ENCODE measurements at places on chromosomes 13 and 19.
A peak's percentile ranks its signal among the peaks of the same experiment; 100 is the strongest.

- DNase-seq, result no peak
Measured at GRCh38 chr13:98315466-98315865, 138.4 kb upstream of the RNF113B start.

- DNase-seq, result no peak
Measured at GRCh38 chr19:11769995-11770394, 3.2 kb downstream of the ZNF441 start.

DNA sequence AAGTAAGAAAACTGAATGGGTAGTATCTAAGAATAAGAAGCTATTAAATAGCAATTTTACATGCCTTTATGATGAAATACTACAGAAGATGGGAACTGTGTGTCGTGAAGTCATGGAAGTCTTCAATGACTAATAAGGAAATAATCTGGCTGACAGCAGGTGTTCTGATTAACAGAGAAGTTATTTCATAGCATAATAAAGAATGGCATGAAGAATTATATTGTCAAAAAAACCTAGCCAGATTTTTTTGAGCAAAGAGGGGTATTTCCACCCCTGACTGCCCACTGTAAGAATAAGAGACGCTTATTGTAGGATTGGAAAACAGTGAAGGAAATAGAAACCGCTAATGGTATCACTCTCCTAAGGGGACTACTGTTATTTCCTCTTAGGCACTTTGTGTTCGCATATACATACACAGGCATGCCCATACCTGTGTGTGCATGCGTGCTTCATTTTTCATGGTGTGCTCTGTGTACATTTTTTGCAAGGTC lies 318.8 kb downstream of the SHISA2 start:
- no peak for DNase-seq

- no peak for DNase-seq
Measured at GRCh38 chr19:41409288-41409687, 11.7 kb downstream of the BCKDHA start.

DNA sequence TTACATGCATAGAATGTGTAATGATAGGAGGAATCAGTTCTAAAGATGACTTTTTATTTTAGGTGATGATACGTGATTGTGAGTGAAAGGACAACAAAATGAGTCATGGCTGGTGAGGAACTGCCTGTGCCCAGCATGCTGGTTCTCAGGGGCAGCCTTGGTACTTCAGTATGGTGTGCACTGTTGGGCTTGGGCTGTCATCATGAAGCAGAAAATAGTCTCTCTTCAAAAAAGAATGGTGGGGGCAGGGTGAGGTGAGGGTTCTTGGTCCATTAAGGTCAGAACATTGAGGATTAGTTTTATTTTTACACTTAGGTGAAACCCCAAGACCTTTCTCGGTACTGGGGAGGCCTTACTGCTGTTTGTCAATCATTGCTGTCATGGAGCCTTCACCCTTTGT lies 309.5 kb downstream of the MTUS2 start:
- DNase-seq, result no peak

DNA sequence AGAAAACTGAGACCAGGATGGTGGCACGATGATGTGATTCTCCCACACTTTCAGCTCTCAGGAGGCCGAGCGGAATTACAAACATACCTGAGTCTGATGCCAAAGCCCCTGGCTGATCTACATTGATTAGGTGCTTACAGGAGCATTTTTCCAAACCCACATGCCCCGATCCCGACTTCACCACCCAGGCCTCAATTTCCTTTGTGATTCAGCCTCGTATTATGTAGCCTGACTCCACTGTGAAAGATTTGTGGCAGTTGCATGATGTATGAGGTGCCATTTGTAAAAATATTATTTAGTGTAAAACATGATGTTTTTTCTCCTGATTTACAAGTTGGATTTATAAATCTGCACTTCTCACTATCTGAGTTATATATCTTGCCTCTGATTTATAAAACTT lies 118.0 kb downstream of the TSHZ3 start:
- DNase-seq, result no peak

DNA sequence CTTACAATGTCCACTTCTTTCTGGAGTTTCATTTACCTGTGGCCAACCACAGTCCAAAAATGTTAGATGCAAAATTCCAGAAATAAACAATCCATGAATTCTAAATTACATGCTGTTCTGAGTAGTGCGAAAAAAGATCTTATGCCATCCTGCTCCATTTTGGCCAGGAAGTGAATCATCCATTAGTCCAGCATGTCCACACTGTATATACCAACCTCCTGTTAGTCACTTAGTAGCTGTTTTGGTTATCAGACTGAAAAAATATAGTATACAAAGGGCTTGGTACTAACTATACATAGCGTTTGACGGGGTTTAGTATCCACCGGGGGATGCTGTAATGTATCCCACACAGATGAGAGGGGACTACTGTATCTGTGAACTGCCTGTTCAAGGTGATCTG lies 618.0 kb upstream of the ARGLU1 start:
- DNase-seq, result no peak

DNA sequence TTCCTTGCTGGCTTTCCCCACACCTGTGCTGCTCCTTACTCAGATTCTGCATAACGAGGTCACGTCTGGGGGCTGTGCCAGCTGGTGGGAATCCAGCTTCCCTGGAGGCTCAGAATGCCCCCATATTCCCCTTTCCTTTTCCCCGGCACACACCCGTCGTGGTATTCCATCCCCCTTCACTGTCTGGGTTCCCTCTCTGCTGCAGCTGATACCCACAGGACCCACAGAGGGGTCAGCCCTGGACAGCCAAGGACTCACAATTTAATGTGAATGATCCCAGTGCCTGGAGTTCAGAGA lies 4.2 kb upstream of the MYH14 start:
- no peak for DNase-seq

GRCh38 chr13:21849323-21849722 lies 178.4 kb downstream of the FGF9 start:
- DNase-seq, result no peak

- peak; percentile 62 for DNase-seq
Measured at GRCh38 chr19:43331435-43332010, 22.0 kb upstream of the CD177 start.

DNA sequence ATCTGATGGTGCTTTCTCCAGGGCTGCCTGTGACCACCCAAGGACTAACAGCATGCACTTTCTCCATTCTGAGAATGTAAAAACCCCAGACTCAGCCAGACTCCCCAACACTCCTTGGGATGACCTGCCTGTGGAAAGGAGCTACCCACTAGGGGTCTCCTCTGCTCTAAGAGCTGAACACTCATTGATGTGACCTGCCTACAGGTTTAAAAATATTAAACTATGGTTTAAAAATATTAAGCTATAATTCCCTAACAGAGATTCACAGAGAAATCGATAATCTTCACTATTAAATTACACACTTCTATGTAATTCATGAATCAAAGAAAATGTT lies 696.2 kb upstream of the SLITRK5 start:
- DNase-seq, result no peak

- DNase-seq, result no peak
Measured at GRCh38 chr13:45337803-45338202, 3.2 kb downstream of the TPT1 start.

DNA sequence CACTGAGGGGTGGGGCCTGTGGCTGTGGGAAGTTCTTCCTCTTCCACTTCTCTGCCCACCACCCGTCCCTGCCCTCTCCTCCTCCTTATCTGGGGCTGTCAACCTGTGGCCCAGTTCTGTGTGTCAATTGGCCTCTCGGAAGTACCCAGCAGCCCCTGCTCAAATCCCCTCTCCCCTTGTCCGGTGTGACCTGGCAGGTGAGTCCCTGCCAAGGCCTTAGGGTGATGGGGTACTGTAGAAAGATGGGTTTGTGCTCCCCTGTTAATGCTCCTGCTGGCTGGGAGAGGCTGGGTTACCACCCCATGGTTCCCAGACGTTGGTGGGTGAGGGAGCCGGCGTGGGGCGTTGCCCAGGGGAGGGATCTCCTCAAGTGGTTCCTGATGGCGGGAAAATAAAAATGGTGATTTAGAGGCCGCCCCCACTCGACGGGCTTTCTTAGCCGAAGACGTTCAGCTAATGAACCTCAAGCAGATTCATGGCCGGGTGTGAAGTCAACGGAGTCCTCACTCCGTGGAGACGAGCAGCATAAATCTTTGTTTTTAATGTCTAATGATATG lies 141.2 kb downstream of the URI1 start:
- no peak for DNase-seq

GRCh38 chr13:45899406-45899805 lies 47.9 kb upstream of the SIAH3 start:
- DNase-seq, result no peak

GRCh38 chr13:60311527-60311926 lies 85.5 kb upstream of the TDRD3 start:
- no peak for DNase-seq

- no peak for DNase-seq
Measured at GRCh38 chr13:103676329-103676728, 610.1 kb upstream of the SLC10A2 start.

DNA sequence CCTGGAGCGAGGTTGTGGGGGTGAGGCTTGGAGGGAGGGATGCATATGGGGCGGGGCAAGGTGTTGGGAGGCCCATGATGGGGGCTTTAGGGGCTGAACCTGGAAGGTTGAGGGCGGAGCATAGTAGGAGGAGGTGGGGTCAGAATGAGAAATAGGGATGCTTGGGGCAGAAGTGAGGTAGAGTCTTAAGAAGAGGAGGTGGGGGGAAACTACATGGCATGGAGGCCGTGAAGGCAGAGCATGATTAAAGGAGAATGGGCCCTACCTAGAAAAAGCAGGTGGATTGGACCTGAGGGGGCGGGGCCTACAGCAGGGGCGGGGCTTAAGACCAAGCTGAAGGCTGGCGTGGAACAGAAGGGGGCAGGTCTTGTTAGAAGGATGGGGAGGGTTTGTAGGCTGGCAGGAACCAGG lies 799 bp downstream of the NR1H2 start:
- DNase-seq, result peak; percentile 25

- no peak for DNase-seq
Measured at GRCh38 chr13:103762523-103762922, 696.3 kb upstream of the SLC10A2 start.

- DNase-seq, result no peak
Measured at GRCh38 chr13:110303644-110304043, 3.3 kb downstream of the COL4A1 start.

- DNase-seq, result peak; percentile 65
Measured at GRCh38 chr19:1315470-1316166, 29.9 kb downstream of the EFNA2 start.

GRCh38 chr13:23609414-23609760 lies 39.2 kb downstream of the TNFRSF19 start:
- DNase-seq, result no peak

GRCh38 chr13:39035204-39035603 lies 2.7 kb downstream of the PROSER1 start:
- DNase-seq, result no peak

DNA sequence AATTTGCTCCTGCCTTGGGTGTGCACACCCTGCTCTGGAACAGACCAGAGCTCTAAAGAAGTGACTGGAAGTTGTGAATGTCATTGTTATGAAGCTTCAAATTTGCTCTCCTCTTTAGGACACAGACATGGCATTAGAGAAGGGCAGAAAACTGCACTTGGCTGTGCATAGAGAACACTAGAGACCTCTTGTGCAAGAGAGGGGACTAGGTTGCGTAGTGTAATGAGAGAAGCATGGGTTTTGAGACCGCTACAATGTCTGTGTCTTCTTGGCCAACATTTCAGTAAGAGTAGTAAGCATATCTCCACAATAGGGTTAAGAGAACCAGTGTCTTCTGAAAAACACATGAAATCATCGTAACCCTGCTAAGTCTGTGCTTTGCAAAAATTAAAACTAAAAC lies 423.3 kb downstream of the SPRY2 start:
- no peak for DNase-seq

- no peak for DNase-seq
Measured at GRCh38 chr19:51274049-51274770, 23.3 kb downstream of the SIGLECL1 start.

GRCh38 chr19:23699521-23699860 lies 12.5 kb upstream of the ZNF675 start:
- DNase-seq, result no peak

DNA sequence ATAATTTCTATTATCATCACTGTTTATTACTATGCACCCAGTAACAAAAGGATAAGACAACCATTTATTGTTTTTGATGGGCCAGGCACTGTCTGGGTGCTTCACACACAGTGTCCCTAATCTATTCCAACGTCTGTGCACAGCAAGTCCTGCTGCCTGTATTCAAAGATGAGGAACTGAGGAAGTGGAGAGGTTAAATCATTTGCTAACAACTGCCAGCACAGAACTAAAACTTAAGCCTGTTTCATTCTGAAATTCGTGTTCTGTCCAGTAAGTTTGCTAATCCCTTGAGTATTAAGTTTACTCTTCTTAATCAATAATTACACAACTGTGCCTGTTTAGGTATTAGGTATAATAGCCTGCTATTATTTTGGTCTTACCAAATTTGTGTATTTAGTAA lies 41.9 kb downstream of the TEX26 start:
- no peak for DNase-seq

- peak; percentile 10 for DNase-seq
Measured at GRCh38 chr13:46142776-46143175, 37.9 kb upstream of the CPB2 start.

- DNase-seq, result no peak
Measured at GRCh38 chr19:50861010-50861409, 6.3 kb downstream of the KLK3 start.

DNA sequence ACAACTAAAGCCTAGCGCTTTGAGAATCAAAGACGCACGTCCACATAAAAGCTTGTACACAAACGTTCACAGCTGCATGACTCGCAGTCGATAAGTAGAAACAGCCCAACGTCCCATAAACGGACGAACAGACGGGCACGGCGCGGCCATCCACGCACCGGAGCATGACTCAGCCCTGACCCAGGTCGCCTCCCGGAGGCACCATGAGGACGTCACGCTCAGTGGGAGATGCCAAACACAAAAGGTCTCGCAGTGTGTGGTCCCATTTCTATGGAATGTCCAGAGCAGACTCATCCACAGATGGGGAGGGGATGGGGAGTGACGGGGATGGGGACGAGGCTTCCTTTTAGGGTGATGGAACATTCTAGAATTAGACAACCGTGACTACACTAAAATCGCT lies 9.4 kb downstream of the POLRMT start:
- DNase-seq, result no peak

DNA sequence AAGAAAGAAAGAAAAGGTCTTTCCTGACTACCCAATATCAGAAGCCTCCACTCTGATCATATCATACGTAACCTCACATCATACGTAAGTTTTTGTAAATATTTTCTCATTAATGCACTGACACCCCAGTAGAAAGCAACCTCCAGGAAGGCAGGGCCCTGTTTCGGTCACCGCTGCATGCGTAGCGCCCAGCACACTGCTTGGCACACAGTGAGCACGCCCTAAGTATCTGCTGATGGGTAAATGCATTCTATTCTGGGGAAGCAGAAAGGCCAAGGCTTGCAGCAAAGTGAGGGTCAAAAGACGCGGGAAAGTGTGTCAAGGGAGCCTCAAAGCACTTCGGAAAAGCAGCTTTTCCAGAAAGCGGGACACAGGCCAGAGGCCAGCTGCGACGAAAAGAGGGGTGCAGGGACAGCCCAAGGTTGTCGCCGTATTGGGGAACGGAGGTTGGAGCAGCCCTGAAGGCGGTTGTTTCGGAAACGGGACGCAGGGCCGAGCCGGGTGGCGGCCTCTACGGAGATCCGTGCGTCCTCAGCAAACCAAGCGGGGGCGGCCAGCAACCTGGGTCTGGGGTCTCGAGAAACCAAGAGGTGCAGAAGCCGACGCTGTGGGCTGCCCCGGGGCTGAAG lies 463 bp downstream of the SUGP1 start:
- DNase-seq, result no peak

All from cerebellar cortex (tissue), 1 donor.